ENCODE measurements at places on chromosomes 7 and 10.

- DNase-seq: peak; percentile 42
These were observed 81.4 kb upstream of the PPP2R2D start for GRCh38 chr10:131819241-131820072.

DNA sequence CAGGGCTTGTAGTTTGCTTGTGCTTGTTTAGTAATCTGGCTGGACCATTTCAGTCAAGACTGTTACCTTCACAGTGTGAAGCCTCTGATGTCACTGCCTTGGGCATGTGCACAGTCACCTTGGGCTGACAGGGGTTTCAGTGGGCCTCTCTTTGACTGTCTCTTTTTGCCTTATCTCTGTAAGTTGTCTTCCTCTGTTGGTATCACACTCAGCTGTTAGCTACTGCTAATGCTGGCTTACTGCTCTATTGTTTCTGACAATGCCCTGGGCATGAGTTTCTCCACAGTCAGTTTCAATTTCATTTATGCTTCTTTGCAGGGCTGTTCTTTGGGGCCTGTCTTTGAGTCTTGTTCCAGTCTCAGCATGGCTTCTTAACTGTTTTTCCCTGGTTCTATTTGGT, 201.9 kb upstream of the SHH start:
- DNase-seq: no peak

DNA sequence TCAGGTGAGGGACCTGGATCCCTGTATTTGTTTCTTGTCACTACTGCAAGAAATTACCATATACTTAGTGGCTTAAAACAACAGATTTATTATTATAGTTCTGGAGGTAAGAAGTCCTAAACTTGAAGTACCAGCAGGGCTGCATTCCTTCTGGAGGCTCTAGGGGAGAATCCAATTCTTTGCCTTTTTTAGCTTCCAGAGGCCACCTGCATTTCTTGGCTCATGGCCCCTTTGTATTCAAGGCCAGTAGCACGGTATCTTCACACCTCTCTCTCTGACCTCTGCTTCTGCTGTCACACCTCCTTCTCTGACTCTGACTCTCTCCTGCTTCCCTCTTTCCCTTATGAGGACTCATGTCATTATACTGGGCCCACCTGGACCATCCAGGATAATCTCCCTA, 2.2 kb upstream of the LHPP start:
- no peak for DNase-seq

DNA sequence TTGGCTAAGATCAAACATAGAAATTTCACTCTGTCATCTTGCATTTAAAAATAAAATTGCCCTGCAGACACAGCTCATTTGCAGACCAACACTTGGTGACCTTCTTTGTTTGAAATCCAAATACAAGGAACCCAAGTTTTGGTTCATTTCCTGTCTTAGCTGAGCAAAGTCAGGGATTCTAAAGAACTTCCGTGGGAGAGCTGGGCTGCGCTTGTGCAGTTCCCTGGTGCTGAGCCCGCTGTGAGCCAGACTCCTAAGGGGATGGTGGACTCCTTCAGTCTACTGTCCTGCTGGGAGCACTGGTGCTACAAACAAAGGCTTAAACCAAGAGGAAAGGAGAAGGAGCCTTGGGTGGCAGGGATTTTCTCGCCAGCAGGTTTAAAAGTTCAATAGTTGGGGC, 60.0 kb downstream of the MYOF start:
- DNase-seq: no peak

GRCh38 chr10:14880229-14880628, 1.6 kb downstream of the SUV39H2 start:
- no peak for DNase-seq

GRCh38 chr7:143258831-143259230, 4.4 kb upstream of the GSTK1 start:
- no peak for DNase-seq

GRCh38 chr7:151482883-151483710, 36.6 kb downstream of the RHEB start:
- DNase-seq: no peak

- peak; percentile 87 for DNase-seq
These were observed 11.6 kb upstream of the FFAR4 start for GRCh38 chr10:93554760-93555432.

DNA sequence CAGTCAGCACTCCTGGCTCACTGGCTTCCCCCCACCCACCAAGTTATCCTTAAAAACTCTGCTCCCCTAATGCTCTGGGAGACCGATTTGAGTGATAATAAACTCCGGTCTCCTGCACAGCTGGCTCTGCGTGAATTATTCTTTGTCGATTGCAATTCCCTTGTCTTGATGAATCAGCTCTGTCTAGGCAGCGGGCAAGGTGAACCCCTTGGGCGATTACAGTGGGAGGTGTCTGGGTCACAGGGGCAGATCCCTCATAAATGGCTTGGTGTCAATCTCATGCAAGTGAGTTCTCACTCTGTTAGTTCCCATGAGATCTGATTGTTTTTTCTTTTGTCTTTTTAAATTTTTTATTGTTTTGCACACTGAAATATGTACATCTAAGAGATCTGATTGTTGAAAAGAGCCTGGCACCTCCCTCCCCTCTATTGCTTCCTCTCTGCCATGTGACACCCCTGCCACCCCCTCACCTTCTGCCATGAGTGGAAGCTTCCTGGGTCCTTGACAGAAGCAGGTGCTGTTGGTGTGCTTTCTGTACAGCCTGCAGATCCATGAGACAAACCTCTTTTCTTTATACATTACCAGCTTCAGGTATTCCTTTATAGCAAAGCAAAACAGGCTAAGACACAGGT, 20.5 kb downstream of the OTUD1 start:
- no peak for DNase-seq

GRCh38 chr7:5776894-5777660, 4.4 kb downstream of the RNF216 start:
- DNase-seq: no peak

DNA sequence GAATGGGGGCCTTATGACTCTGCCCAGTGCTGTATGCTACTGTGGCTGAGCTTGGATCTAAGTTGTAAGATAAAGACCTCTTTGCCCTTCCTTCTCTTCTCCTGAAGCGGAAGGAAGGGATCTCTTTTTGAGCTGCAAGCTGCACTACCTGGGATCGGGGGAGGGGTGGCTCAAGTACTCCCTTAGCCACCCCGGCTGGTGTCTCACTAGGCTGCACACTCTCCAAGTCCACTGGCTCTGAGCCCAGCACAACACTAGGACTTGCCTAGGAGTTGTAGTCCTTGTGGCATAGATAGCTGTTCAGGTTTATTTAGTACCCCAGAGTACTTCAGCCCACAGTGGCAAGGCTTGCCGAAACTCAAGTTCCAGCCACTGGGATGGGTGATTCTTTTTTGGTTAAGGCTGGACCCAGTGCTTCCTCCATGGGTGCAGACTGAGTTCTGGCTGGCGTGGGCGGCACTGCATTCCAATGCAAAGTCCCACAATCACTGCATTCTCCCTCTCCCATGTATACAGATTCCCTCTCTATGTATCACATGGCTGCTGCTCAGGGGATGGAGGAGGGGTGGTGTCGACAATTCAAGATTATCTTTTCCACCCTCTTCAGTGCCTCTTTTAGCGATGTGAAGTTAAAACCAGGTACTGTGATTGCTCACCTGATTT, 76.2 kb upstream of the SLC25A13 start:
- no peak for DNase-seq

- DNase-seq: no peak
These were observed 7.7 kb upstream of the GSTK1 start for GRCh38 chr7:143255564-143255963.

DNA sequence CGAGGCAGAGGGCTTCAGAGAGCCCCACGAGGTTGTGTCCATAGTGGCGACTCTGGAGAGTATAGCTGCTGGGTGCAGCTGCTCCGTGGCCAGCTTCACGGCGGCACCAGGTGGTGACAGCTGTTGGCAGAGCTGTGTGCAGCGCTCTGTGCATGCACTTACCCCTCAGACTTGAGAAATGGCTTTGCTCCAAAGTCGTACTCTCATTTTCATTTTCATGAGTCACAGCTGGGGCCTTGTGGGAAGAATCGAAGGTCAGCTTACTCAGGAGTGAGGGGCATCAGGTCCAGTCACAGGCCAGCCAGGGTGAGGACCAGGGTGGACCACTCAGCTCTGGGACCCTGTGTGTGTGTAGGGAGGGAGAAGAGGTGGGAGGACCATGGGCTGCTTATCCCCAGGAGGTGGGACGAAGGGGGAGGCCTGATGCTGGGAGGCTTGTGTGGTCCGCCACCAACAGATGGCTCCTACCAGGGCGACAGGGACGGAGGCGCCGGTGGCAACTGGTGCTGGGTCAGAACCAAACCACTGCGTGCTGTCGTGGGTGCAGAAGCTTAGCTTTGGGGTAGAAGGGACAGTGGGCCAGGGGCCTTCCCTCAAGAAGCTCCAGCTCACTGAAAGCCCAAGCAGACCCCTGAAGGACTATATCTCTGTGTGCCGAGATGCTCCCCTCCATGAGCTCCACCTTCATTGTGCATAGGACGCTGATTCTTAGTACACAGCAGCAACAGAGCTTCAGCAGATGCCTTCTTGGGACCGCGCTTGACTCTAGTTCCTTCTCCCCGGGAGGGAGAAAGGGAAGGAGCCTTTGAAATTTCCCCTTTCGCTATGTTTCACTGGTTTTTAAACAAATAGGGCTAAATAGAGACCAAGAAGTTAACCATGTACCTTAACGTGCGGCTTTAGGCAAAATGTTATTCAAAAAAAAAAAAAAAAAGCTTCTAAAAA, 225.0 kb downstream of the CELF2 start:
- no peak for DNase-seq

DNA sequence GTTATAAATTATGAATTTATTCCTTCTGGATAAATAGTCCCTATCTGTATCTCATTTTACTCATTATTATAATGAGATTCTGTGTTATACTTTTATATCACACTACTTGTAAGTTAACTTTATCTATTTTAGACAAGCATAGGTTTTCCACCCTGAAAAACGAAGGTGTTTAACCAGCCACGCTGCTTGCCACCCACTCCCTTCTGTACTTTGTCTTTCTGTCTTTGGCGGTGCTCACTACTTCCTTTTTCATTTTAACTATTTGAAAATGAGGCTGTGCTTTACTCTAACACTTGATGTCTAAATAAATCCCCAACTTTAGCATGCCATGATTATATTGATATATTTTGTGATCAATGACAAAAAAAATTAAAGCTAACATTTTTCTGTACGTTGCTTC, 952.9 kb downstream of the DNAJB9 start:
- DNase-seq: no peak

GRCh38 chr10:60470091-60470490, 80.4 kb upstream of the ANK3 start:
- no peak for DNase-seq

DNA sequence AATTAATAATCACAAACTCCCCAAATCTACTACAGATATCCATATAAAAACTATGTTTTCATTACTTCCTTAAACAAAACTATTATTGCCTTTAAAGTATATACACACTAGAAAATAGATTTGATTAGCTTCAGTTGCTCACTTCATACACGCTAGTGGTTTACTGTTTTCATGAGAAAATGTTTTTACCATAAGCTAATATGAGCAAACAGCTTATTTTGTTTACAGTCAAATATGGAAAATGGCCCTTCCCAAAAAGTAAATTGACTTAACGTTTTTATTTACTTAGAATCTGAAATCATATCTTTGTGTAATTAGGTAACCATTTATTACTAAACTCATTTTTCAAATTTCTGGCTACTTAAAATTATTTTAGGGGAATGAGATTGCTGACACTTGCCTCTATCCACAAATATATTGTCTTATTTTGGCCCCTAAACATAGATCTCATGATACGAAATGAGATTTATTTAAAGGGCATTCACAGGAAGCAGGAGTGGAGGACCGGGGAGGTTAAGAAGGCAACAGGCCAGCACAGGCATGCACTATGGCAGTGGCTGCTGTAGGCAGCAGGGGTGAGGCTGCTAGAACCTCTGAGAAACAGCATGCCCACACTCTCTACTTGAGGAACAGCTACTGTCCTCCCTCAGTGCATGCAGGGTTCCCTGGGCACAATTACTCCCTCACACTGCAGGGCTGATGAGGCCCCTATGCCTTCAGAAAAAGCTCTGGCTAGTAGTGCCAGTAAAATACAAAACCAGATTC, 29.6 kb upstream of the SOSTDC1 start:
- DNase-seq: no peak

DNA sequence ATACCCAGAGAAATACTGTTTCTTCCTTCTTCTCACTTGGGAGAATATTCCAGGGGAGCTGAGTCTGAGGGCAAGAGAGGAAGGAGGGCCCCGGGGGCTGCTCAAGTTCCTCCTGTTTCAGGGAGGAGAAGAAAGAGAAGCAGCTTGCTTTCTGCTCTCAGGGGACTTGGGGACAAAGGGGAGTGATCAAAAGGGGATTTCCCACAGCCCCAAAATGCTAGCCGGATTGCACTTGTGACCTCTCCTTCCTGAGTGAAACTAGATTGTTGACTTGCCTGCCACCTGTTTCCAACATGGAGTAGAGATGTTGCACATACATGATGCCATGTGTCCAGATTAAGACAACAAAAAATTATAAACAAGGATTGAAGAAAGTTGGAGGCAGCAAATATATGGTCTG, 28.7 kb upstream of the PDCD4 start:
- no peak for DNase-seq

- DNase-seq: peak; percentile 56
These were observed 274.4 kb downstream of the THSD7A start for GRCh38 chr7:11557627-11558026.

DNA sequence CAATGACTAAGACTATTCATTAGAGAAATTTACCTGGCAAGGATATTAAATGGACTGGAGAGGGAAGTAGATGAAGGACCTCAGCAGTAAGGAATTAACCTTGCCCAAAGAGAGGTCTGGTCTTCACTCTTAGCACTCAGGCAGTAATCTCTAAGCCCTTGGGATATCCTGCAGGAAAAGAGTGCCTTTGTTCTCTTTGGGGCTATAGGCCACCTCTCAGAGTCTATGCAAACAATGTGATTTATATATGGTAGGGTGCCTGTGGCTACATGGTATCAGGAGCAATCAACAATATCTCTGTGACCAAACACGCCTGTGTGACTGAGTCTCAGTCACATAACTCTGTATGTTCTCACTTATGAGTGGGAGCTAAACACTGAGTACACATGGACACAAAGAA, 154.7 kb upstream of the CDK1 start:
- DNase-seq: no peak

- no peak for DNase-seq
These were observed 81.4 kb downstream of the VSTM4 start for GRCh38 chr10:49033939-49034338.

GRCh38 chr7:100791881-100792666, 35.2 kb downstream of the EPHB4 start:
- no peak for DNase-seq

DNA sequence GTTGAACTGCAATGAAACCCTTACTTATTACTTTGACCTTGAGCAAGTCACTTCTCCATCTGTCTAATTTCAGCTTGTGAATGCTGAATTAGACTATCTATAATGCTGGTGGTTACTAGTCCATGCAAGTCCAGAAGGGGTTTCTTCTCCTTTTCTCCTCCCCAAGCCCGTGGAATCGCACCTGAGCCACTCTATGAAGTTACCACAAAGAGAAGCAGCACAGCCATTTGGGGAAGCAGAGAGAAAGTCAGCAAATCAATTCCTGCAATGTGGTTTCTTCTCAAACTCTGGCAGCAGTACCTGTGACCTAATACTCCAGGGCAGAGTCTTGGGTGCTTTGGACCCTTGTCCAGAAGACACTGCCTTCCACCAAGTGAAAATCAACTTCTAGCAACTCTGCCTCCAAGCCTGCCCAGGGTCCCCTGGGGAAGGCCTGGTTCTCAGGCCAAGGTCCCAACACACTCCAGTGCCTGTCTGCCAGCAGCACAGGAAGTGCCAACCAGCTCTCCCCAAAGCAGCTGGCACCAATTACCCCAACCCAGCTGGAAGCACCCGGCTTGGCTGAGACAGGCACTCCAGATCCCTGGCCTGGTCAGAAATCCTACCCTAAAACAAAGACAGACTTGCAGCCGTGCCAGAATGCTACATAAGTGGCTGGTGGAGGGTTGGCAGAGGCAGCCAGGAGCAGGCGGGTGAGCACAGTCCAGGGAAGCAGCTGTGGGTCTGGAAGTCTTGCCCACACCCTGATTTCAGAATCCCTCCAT, 200.3 kb downstream of the LSM5 start:
- DNase-seq: no peak

All from ecto neural progenitor cell (in vitro differentiated cells).